Fibroblast of skin of scalp (primary cell): ENCODE measurements at places on chromosomes 3 and 15.

DNA sequence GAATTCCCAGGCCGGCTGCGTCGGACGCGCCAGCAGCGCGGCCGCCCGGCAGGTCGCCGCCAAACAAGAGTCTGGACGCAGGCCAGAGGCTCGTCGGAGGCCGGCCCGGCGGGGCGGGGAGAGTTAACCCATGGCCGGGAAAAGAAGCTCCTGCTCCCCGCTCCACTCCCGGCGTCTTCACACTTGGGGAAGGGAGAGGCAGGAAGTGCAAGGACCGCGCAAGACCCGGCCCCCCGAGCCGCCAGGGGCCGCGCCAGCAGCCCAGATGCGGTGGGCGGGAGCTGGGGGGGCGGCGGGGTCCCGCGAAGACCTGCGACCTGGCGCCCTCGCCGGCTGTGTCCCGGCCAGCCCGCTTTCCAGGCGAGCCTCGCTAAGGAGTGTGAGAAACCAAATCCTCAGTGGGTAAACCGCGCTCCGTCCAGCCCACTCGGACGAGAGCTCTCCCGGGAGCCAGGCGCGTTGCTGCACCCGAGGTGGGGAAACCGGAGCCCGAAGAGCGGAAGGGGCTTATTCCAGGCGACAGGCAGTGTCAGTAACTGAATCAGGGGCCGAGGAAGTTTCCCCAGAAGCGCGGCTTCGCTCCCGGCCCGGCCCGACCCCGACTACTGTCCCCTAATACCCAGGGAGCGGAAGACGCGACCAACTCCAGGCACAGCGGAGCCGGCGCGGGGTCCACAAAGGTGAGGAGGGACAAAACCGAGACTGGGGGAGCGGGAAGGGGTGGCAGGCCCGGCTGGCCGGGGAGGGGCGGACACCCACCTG lies 721 bp downstream of the ADAMTS7 start:
- DNase-seq = peak; percentile 53

DNA sequence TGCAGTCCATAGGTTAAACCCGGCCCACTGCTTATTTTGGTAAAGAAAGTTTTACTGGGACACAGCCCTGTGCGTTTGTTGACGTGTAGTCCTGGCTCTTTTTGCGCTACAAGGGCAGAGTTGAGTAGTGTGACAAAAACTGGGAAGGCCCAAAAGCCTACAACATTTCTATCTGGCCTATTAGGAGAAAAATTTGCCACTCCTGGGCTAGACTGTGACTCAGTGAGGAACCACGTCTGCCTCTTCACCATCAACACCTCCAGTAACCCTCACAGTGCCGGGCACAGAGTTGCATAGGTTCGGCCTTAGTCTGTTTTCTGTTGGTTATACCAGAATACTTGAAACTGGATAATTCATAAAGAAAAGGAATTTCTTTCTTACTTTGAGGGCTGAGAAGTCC lies 110.3 kb downstream of the TOP2B start:
- no peak for DNase-seq

DNA sequence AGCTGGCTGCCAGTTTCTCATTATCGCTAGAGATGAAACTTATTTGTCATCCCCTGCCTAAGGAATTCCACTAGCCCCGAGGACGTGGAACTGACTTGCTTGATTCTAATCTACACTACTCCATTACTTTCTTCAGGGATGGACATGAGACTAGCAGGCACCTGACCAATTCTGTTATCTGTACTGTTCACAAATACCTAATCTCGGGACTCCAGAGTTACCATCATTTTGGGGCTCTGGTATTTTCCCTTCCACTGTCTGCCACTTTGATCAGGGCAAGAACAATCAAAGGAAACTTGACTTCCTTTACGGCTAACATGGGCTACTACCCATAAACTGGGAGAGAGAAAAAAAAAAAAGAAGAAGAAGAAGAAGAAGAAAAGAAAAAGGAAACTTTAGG lies 27.8 kb downstream of the BMF start:
- no peak for DNase-seq

GRCh38 chr3:31980530-31981205 lies 394 bp downstream of the OSBPL10 start:
- DNase-seq = peak; percentile 22

GRCh38 chr15:56094171-56094570 lies 100.8 kb upstream of the NEDD4 start:
- DNase-seq = no peak

DNA sequence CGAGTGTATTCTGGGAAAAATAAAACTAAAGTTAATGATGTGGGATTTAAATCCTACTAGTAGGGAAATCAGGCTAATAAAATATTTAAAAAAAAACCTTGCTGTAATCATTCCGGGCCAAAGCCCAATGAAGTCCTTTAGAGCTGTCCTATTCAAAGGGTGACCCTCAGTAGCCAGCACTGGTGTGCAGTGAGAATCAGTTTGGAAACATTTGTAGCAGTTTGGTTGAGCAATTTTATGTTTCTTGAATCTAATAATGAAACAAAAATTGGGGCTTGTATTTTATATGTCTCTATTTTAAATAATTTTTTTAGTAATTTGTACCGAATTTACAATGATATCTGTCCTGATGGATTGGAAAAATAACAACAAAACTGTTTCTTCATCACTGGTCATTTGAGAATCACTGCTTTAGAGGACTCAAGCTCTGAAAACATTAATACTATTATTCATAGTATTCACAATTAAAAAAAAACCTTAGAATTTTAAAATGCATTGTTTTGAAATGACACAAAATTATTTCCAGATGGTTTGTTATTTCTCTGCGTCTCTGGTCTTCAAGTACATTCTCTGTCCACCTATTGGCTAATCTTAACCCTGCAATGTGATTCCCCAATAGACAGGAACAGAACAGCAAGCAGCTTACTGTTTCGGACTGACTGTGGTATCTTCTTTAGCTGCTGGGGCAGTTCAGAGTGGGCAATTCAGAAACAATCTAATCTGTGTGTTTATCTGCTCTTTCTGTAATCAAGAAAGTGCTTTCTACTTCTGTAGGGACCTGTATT lies 71.2 kb downstream of the OTOL1 start:
- peak; percentile 79 for DNase-seq

DNA sequence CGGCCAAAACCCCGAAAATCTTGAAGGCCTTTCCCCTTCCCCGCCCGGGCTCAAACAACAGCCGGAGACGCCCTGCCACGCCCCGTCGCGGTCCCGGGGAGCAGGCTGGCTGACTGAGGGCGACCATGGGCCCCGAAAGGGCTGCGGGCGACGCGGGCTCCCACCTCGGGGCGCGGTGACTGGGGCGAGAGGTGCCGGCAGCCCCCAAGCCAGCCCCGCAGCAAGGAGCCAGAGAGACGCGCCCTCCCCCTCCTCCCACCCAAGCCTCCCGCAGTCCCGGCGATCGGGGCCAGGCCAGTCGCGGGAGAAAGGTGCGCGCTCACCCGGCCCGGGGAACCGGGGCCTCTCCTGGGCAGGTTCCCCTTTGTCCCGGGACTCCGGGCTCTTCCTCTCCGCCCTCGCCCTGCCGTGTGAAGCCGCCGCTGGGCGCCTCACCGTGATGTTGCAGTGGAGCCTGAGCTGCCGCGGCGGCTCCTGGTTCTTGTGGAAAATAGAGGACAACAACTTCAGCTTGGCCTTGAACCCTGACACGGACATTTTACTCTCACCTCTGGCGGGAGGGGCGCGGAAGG lies 30.6 kb upstream of the ZSCAN2 start:
- peak; percentile 40 for DNase-seq

- DNase-seq = no peak
Measured at GRCh38 chr3:172655388-172655787, 55.5 kb downstream of the NCEH1 start.

DNA sequence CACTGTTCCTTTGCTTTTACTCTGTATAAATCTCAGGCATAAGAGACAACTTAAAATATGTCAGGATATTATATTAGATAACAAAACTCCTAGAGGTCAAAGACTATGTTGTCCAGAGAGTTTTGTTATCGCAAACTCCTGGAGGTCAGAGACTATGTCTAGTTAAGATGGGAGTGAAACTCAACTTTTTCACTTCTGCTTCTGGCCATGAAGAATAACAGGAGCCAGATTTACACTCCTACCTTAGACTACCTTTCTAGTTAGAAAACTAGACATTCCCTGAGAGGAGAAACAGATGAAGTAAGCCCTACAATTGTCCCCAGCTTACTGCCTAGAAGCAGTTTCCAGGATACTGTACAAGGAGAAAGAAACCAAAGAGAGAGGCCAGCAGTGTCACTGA lies 255.4 kb upstream of the UBE2E1 start:
- DNase-seq = no peak

- DNase-seq = no peak
Measured at GRCh38 chr15:34472947-34473346, 35.3 kb upstream of the GOLGA8A start.

DNA sequence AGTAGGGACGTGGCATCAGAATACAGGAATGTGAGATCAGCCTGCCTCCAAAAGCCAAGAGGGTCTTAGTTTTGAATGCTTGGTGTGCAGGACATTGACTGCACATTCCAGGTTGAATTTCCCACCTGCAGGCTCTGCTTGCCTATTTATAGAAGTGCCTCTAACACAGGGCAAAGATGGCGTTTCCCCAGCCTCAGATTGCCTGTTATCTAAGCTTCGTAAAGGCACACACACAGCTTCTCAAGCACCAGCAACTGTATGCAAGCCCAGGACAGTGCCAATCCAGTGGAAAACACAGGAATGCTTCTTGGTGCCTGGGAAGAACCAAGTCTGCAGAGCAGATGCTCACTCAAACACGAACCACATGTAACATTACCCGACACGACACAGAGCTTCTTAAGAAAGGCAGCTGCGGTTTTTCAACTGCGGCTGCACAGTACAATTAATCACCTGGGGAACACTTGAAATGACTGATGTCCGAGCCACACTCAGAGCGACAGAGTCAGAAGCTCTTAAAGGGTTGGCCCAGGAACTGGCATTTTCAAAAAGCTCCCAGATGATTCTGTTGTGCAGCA lies 90.0 kb upstream of the ANKRD34C start:
- DNase-seq = peak; percentile 25

GRCh38 chr3:25661694-25662437 lies 2.8 kb downstream of the TOP2B start:
- DNase-seq = peak; percentile 2

DNA sequence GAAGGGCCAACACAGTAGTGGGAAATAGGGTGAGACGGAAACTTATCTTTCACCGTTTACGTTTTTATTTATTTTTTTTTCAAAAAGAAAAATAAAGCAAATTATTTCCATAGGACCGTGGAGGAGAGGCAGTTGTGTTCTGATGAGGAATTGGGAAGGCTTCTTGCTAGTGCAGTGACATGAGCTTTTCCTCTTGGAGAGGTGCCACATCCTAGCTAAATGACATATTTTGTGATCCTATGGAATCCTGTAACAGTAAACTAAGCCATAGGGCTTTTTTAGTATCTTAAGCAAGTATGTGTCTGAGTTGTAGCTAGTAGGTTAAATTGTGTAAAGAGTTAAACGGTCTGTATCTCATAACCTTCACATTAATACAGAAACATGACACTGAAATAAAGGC lies 609.9 kb downstream of the RBMS3 start:
- peak; percentile 56 for DNase-seq

GRCh38 chr3:186003610-186004009 lies 65.8 kb upstream of the TRA2B start:
- DNase-seq = no peak

- DNase-seq = no peak
Measured at GRCh38 chr3:61522626-61523025, 38.7 kb upstream of the PTPRG start.

GRCh38 chr3:156251424-156251823 lies 131.0 kb downstream of the KCNAB1 start:
- no peak for DNase-seq

GRCh38 chr3:102299125-102299877 lies 135.5 kb upstream of the ZPLD1 start:
- no peak for DNase-seq

DNA sequence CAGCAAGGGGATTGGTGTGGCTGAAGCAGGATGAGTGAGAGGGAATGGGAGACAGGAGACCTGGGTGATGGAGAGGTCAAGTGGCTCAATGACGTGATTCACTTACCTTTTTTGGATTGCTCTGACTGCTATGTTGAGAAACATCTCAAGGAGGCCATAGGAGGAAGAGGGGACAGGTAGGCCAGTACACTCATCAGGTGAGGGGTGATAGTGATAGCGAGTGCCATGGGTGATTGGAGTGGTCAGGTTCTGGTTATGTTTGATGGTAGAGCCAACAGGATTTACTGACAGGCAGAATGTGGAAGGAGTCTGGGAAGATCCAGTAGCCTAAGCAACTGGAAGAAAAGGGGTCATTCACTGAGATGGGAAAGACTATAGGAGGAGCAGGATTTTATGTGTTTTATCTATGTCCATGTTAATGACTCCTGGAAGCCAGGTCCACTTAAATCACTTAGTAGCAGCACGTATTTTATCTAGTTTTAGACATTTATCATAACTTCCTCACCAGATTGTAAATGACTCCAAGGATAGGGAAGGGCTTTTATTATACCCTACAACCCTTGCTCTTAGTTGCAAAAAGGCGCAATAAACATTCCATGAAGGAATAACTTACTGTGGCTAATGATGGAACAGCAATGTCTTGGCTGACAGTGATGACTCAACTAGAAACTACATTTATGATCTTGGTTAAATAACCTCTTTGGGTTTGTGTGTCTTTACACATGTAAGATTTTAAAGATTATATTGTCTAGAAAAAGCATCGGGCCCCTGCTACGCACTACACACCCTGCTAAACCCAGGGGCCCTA lies 119.8 kb upstream of the RNF7 start:
- DNase-seq = no peak

DNA sequence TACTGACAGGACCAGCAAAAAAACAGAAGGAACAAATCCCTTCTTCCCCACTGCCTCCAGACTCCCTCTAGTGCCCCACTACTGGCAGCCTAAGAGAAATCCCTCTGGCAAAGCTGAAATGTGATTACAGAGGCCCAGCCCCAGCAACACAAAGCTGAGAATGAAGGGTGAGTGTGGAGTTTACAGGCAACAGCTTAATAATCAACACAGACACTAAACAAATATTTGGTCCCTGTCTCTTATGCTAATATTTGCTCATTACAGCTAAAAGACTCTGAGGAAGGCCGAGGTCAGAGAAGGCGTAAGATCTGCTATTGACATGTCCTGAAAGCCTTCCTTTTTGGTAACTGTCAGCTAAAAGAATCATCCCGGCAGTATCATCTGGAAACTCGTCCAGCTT lies 308.5 kb upstream of the RASGRP1 start:
- no peak for DNase-seq

- DNase-seq = no peak
Measured at GRCh38 chr3:131812433-131812832, 222.4 kb downstream of the CPNE4 start.

DNA sequence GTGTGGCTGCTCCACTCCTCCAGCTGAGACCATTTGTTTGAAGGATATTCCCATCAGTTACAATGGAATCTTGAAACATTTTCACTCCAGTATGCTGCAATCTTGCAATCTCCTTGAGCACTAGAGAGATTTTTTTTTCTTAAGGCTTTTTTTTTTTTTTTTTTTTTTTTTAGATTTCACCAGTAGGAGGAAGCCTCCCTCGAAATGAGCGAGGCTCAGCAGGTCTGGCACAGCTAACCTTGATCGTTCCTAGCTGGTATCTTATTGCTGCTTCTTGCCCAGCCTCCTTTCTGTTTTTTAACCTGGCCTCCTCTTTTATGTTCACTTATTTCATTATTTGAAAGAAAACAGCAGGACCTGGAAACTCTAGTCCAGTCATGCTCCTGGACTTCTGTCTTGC lies 48.1 kb downstream of the RAP2B start:
- peak; percentile 23 for DNase-seq

GRCh38 chr3:48562367-48563095 lies 1.1 kb downstream of the UCN2 start:
- no peak for DNase-seq
